ENCODE measurements at places on chromosomes 16 and 17.

DNA sequence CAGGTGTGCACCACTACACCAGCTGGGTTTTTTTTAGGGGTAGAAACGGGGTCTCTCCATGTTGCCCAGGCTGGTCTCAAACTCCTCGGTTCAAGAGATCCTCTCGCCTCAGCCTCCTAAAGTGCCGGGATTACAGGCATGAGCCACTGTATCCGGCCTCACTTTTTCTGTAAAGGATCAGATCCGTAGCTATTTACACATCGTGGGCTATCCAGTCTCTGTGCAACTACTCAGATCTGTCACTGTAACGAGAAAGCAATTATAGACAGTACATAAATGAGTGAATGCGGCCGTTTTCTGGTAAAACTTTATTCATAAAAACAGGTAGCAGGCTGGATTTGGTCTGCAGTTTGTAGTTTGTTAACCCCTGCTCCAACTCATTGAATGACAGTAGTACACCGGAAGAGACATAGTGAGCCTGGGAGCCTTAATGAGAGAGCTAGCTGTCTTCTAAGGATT is 44.5 kb downstream of the VMP1 start:
- DNase-seq = no peak

GRCh38 chr16:57997528-57998265 is 2.8 kb downstream of the ZNF319 start:
- DNase-seq = peak; percentile 8

DNA sequence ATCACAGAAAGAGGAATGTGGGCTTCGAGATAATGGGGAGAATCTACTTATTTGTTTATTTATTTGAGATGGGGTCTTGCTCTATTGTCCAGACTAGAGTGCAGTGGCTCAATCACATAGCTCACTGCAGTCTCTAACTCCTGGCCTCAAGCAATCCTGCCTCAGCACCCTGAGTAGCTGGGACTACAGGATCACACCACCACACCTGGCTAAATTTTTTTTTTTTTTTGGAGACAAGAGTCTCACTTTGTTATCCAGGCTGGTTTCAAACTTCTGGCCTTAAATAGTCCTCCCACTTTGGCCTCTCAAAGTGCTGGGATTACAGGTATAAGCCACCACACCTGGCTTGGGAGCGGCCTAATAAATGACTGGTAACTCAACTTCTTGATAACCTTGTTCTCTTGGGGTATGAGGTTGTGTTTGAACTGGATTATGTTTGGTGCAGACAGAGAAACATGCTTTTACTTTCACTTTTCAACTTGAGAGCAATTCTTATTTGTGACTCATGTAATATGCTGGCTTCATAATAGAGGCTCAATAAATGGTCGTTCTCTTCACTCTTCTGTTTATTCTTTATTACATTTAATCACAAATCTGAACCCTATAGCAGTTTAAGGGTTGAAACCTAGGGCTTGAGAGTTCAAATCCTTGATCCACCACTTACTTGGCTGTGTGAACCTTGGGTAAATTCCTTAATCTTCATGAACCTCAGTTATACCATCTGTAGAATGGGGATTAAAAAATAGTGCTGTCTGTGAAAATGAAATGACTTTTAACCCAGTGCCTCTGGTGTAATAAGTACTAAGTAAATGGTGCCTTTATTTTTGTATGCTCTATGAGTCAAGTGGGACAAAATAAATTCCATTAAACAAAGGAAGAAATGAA is 129.1 kb upstream of the HS3ST2 start:
- no peak for DNase-seq

- DNase-seq = no peak
Measured at GRCh38 chr17:57949649-57950048, 5.6 kb downstream of the CUEDC1 start.

- no peak for DNase-seq
Measured at GRCh38 chr17:59284317-59284716, 47.1 kb upstream of the YPEL2 start.

- DNase-seq = no peak
Measured at GRCh38 chr17:83076938-83077337, 2.5 kb upstream of the METRNL start.

GRCh38 chr17:57810721-57811637 is 38.9 kb downstream of the MRPS23 start:
- DNase-seq = no peak

GRCh38 chr16:79901522-79901921 is 301.0 kb upstream of the MAF start:
- DNase-seq = no peak

DNA sequence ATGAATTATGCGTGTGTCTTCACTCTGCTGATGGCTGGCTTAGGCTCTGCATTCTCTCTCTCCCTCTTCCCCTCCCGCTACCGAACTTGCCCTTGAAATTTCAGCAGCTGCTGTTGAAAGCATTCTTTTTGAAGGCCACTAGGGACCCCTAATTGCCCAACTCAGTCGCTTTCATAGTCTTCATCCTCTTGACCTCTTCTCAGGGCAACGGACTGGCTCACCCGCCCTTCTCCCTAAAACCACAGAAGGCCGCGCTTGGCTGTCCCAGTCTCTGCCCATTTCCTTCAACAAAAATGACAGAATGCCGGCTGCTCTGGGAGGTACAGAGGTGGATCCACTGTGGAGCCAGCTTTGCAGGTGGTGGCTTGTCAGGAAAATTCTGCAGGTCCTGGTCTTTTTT is 21.0 kb upstream of the FMNL1 start:
- DNase-seq = peak; percentile 35

DNA sequence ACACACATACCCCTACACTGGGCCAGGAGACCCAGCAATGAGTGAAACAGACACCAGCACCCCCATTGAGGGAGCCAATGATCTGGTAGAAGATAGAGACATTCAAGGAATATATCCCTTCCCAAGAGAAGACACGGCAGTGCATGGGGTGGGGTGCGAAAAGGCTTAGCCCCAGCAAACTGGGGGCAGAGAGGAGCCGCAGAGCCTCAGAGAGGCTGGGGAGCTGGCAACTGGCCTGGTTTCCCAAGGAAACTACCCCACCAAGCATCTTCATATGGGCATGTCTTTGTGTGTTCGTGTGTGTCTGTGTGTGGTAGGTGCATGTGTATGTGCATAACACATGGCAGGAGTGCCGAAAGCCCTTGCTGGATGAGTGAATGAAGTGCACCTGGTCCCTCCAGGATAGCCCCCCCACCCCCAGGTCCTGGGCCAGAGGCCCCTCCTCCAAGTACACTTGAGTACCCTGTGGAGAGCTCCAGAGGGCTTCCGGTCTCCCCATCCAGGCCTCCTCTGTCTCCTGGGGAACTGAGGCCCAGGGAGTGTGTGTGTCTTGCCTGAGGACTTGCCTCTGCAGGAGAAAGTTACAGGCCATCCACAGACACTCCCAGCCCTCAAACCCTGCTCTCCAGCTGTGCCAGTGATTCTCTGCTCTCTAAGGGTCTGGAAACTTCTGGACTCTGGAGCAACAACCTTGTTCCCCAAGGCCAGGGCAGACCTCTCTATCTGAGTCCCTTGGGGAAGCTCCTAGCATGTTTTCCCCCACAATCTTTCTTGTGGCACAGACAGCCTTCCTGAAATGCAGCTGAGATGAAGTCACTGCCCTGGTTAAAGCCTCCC is 15.9 kb downstream of the TBX2 start:
- DNase-seq = no peak
